Activated naive CD8-positive, alpha-beta T cell treated with anti-CD3 and anti-CD28 coated beads, Interleukin-2, amount 10 ng/mL, durations not matched to agents 7 days and 5 days (primary cell): ENCODE measurements at places on chromosomes 1 and 21. TPM values are rescaled to one million over a fixed set of nuclear protein-coding genes. Genes with fewer than 3 reads are reported as not detected.

DNA sequence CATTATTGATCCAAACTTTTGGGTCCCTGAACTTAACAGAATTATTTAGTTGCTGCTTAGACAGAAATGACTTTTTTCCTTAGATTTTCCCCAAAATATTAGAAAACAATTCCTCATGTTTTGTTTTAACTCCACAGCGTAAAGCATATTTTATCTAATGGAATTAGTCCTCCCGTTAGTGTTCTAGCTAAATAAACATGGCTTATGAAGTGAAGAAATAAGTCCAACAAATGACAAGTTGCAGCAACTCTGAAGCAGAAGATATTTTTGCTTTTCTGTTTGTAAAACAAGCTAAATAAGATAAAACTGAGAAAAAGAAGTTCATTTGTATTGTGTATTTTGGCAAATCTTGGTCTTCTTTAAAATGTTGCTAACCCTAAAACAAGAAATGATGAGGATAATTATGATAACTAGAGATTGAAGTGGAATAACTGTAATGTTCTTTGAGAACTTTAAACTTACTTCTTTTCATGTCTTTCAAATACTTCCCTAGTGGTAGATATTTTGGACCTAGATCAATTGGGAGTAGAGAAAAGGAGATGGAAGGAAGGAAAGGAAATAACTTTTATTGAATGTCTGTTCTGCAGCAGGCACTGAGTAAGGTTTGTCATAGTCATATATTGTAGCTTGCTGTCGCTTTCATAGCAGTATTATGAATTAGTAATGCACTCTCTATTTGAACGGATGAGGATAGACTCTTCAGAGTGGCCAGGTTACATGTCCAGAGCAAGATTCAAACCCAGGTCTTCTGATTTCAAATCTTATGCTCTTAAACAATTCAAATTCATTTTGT, 12.5 kb downstream of the NFIA start:
- peaks cover 1% of the 10 kb centered on the region for H3K36me3 ChIP-seq
- no peak overlapping the region for H3K27ac ChIP-seq
- no peak for DNase-seq
- H3K4me3 ChIP-seq, result no peak overlapping the region
- no peaks in the 10 kb centered on the region for H3K4me1 ChIP-seq

GRCh38 chr1:210400043-210400840, 71.5 kb downstream of the HHAT start:
- H3K27ac ChIP-seq, result peak overlapping the region; percentile 66
- peaks cover 14% of the 10 kb centered on the region for H3K4me1 ChIP-seq
- no peaks in the 10 kb centered on the region for H3K36me3 ChIP-seq

GRCh38 chr1:245380790-245381535, 226.2 kb downstream of the KIF26B start:
- H3K4me3 ChIP-seq, result no peak overlapping the region
- H3K27ac ChIP-seq, result no peak overlapping the region
- no peaks in the 10 kb centered on the region for H3K36me3 ChIP-seq
- no peak for DNase-seq
- H3K4me1 ChIP-seq, result peaks cover 21% of the 10 kb centered on the region
- H3K27me3 ChIP-seq, result peaks cover 12% of the 10 kb centered on the region

RGSL1 gene
- not detected for total RNA-seq

LINGO4 gene
- 0.14 TPM for total RNA-seq
